Suppressor macrophage (primary cell): ENCODE measurements at places on chromosomes 7 and 10.

DNA sequence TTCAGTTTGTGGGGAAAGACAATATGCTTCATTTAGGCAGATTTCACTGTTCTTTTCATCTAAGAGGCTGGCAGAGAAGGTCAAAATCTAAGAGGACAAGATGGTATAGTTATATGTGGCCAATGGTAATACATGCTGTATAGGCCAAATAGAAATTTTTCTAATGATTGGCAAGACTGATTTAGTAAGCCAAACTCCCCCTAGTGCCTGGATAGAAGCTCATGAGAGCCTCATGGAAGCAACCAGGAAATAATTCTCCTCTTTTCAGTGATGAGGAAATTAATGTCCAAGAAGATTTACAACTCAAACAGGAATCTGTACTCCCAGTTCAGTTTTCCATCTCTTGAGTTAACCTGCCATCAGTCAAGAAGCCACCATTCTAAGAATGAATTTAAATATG lies 253.6 kb upstream of the PHF14 start:
- DNase-seq = no peak

GRCh38 chr7:93228302-93228701 lies 2.0 kb upstream of the HEPACAM2 start:
- DNase-seq = peak; percentile 41

DNA sequence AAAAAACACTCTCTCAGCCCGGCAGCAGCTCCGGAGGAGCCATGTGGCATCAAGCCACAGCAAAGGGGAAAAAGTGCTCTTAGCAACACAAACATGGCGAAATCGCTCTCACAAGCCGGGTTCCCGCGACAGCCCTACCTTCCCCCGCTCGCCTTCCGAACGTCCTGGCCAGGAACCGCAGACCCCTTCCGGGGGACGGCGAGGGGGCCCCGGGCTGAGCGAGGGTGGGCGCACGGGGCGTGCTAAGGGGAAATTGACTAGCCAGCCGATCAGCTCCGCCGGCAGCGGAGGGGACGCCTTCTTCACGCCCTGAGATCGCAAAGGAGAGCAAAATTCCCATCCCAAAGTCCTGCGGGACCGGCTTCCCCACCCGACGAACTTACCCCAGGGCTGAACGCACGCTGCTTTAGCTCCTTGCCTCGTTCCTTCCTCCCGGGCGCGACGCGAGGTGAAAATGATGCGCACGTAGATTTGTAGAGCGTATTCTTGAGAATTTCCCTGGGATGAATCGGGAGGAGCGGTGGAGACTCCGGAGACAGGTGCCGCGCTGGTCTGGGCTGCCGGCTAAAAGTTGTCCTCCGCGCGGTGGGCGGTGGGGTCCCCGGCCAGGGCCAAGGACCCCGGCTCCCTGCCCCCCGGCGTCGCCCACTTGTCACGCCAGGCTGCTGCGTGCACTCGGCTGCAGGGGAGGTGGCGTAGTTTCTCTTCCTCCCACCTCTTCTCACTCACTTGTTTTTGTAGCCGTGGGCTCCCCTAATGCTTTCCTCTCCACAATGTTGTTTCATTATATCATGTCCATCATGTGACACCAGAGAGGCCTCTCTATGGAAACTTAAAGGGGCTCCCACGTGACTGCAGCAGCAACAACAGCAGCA lies 220.1 kb upstream of the MKLN1 start:
- peak; percentile 92 for DNase-seq

GRCh38 chr10:60384708-60385398 lies 4.8 kb downstream of the ANK3 start:
- DNase-seq = no peak

DNA sequence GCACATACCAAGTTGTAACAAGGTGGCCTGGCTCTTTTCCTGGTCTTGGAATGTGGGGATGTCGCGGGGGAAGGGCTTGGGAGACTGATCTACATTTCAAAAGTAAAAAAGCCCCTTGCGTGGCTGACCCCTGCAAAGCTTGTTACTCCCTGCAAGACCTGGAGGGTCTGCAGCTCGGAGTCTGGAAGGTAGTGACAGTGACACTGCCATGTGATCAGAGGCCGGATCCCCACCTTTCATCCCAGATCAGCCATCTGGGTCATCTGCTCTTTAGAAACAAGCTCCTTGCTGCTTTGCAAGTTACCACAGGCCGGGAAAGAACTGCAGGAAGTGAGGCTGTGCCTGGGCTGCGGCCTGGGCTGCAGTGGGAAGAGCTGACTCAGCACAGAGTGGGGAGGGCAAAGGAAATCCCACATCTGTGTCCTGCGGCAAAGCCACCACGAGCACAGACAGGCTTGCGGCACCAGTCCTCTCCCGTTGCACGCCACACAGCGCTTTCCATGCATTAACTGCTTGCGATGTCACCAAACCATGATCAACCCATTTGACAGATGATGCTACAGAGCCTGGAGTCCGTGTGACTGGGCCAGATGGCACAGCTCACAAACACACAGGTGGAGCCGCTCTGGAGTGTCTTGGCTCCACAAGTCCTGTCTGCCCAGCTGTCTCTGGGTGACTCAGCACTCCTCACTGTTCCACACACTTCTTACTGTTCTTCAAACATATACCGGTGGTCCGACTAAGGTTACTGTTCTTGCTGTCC lies 97.7 kb downstream of the SH3PXD2A start:
- peak; percentile 90 for DNase-seq

- no peak for DNase-seq
Observed at GRCh38 chr10:22622242-22622806, 92.1 kb downstream of the PIP4K2A start.

- peak; percentile 71 for DNase-seq
Observed at GRCh38 chr10:102776779-102777456, 33.2 kb downstream of the WBP1L start.

GRCh38 chr7:102471791-102472125 lies 7.0 kb downstream of the POLR2J start:
- DNase-seq = no peak

DNA sequence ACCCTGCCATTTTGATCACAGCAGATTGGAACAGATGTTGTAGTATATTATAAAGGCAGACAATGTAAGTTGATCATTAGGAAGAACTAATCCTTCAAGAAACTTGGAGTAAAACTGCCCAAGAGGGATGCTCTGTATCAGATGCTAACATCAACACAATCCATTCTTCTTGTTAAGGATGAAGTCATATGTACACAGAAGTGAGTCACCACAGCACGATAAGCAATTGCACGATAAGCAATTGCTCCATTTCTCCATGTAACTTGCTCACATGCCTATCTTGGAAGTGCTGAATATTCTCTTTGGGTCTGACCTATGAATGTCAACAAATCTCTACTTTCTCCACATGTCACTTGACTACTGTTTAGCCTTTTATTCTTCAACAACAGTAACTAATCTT lies 41.5 kb upstream of the DMTF1 start:
- peak; percentile 6 for DNase-seq

DNA sequence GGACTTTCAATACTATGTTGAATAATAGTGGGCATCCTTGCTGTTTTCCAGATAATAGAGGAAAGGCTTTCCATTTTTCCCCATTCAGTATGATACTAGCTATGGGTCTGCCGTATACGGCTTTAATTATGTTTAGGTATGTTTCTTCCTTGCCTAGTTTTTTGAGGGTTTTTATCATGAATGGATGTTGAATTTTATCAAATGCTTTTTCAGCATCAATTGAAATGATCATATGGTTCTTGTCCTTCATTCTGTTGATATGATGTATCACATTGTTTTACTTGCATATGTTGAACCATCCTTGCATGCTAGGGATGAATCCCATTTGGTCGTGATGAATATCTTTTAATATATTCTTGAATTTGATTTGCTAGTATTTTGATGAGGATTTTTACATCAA lies 9.2 kb upstream of the RP9 start:
- DNase-seq = no peak

GRCh38 chr10:129966370-129966888 lies 2.4 kb upstream of the EBF3 start:
- no peak for DNase-seq

DNA sequence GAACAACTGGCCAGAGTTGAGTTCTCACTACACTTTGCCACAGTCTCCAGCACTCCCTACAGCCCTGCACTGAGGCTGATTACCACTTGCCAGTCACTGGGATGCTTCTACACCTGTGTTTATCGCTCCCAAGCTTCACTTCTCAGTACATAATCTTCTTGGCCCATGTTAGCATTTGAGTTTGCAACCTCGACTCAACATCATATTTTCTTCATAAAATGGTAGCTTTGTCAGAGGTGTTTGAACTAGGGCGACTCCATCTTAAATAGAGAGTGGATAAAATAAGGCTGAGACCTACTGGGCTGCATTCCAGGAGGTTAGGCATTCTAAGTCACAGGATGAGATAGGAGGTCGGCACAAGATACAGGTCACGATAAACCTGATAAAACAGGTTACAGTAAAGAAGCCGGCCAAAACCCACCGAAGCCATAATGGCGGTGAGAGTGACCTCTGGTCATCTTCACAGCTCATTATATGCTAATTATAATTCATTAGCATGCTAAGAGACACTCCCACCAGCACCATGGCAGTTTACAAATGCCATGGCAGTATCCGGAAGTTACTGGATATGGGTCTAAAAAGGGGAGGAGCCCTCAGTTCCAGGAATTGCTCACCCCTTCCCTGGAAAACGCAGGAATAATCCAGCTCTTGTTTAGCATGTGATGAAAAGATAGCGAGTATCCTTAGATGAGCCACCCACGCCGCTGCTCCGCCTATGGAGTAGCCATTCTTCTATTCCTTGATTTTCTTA lies 105.8 kb upstream of the KLF6 start:
- no peak for DNase-seq

DNA sequence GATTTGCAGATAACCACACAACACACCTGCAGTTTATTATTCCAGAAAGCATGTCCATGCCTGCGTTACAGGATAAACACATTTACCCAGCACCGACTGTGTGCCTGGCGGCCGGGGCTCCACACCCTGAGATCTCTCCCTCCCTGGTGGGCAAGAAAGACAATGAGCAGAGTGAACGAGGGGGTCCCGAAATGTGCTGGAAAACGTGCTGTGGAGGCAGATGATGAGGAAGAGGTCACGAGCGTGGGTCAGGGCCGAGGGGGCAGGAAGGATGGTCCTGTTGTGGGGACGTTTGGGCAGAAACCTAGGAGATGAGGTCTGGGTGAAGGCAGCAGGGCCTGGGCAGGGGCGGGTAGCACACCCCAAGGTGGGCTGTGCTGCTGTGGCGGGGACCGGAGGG lies 86.9 kb downstream of the DYNC2I1 start:
- DNase-seq = no peak

DNA sequence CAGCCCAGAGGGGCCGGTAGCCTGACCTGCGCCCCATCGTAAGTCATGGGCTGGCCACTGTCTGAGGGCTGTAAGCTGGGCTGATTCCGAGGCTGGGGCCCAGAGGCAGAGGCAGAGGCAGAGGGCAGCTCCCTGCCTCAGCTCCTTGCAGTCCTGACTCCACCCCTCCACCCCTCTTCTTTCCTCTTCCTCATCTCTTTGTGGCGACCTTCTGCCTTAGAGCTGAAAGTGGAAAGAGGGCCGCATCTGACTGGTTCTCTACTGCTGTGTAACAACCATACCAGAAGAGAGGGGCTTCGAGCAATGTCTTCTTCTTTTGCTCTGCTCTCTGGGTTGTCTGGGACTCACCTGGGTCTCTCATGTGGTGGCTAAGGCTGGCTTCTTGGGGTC lies 179.1 kb downstream of the RPS24 start:
- no peak for DNase-seq

GRCh38 chr10:79582096-79582495 lies 21.9 kb upstream of the SFTPA2 start:
- no peak for DNase-seq

GRCh38 chr10:92886334-92886961 lies 38.1 kb downstream of the EXOC6 start:
- no peak for DNase-seq

- no peak for DNase-seq
Observed at GRCh38 chr10:121112136-121112535, 261.0 kb downstream of the WDR11 start.
